Stimulated activated CD8-positive, alpha-beta memory T cell treated with anti-CD3 and anti-CD28 coated beads, Interleukin-7, amount 100 ng/mL, for 1 hour (primary cell): ENCODE measurements at places on chromosomes 7 and 10.

GRCh38 chr10:6465437-6465836, 114.6 kb downstream of the PRKCQ start:
- DNase-seq: no peak

DNA sequence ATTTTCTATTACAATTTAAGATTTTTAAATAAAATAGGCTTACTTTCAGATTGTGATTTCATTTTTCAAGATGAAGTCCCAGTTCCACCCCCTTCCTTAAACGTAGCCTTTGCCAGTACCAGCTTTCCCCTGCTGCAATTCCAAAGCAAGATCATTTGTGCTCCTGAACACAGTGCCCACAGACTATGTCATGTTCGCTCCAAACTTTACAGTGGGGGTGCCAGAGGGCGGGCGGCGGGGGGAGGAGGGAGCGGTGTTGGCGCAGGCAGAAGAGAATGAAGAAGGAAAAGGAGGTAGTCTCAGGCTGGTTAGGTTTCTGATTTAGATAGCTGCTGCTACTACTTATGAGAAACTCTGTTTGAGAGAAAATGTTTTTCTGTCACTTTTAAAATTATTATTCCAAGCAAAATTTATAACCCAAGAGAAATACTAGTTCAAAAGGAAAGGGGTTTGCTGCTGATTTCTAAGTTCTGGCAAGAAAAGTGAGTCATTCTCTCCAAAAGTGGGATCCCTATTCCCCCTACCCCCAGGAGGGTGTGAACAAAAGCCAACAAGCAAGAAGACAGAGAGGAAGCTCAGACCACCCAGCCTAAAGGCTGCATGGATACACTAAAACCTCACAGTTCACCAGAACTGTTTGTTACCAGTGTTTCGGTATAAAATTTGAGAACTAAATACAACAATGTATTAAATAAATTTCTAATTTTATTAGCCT, 109.6 kb downstream of the SRPK2 start:
- no peak for DNase-seq

DNA sequence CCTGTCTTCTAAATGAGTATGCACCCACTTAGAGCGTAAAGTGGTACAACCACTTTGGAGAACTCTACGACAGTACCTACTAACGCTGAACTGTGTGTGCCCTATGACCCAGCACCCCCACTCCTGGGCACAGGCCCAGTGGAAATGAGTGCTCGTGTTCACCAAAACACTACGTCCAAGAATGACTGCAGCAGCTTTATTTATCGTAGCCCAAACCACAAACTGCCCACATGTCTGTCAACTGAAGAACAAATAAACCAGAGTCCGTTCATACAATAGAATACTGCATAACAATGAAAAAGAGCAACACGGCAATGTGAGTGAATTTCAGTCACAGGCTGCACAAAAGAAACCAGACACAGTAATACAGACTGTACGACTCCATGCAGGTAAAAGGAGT, 35.4 kb downstream of the TLL2 start:
- DNase-seq: no peak

GRCh38 chr10:60883187-60883586, 60.8 kb downstream of the RHOBTB1 start:
- DNase-seq: no peak

- DNase-seq: no peak
Measured at GRCh38 chr10:63921908-63922467, 400.8 kb downstream of the REEP3 start.

GRCh38 chr7:139651914-139652313, 125.9 kb downstream of the HIPK2 start:
- DNase-seq: no peak

- DNase-seq: no peak
Measured at GRCh38 chr7:95736635-95737034, 35.7 kb upstream of the DYNC1I1 start.

DNA sequence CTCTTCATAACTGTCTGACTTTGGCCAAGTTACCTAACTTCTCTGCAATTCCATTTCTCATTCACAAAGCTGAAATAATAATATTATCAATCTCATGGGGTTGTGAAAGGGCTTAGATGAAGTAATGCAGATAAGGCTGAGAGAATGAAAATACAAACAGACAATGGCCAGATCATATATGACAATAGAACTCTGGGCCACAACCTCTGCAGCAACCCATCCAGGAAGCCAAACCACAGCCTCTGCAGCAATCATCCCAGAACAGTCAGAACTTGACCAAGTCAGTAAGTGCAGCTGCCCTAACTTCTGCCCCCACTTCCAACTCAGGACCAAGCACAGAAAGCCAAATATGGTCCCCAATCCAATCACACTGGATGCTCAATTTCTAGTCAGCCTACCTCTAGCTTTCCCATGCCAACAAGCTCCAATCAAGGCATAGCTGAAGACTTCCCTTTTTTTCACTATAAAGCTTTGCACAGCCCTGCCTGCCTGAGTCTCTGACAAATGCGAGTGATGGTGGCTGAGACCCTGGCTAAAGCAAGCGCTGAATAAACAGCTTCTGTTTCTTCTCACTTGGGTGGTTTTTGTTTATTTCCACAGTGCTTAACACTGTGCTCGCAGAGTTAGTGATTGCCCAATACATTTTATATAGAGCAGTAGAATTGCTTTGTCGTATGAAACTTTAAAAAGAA, 34.8 kb upstream of the TNPO3 start:
- no peak for DNase-seq

GRCh38 chr10:47371629-47372485, 12.2 kb downstream of the ZNF488 start:
- no peak for DNase-seq

GRCh38 chr7:885261-885892, 9.0 kb downstream of the GET4 start:
- no peak for DNase-seq

- DNase-seq: no peak
Measured at GRCh38 chr10:100816671-100817070, 71.3 kb downstream of the PAX2 start.
